ENCODE measurements at places on chromosomes 4 and X.

DNA sequence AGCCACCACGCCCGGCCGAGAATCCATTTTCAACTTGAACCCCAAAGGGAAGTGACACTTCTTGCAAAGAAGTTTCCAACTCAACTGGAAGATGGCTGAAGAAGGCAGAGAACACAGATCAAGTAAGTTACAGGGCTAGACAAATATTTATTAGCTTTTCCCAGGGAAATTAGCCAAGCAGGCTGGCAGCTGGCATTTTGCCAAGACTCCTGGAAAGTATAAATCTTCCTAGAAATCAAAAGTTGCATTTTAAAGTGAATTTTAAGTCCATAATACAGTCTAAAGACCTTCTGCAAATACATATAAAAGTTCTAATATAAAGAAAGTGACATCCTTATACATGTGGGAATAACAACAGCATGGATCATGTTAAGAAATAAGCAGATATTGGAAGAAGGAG, 3.4 kb upstream of the MRPL1 start:
- DNase-seq: no peak

- no peak for DNase-seq
These were observed 2.1 kb downstream of the AMBN start for GRCh38 chr4:70594196-70594595.

- DNase-seq: no peak
These were observed 34.1 kb downstream of the FHDC1 start for GRCh38 chr4:152970102-152970820.

DNA sequence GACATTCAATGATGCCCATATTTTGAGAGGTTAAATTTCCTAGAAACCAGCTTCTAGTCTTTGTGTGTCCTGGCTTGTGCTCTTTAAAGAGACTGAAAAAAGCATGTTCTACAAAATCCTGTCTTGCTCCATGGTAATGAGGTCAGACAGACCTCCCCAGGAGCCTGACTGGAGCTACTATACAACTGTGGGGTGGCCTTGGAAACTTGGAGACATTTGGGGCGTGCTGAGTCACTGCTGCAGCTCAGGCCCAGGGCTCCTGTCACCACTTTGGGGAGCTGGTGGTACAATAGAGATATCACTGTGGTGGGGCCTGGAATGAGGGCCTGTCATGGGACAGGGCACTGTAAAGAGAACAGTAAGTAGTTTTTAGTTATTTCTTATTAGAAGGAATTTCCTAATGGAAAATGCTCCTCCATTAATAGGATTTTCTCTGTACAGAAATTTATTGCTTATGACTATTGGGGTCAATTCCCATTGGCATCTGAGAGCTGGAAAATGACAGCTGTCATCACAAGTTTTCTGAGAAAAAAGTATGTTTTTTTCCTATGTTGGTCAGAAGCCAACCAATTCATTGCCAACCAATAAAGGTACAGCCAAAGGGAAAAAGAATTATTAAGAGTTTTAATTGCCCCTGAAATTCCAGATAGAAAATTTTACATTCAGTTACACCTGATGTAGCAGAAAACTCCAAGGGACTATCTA, 207.4 kb upstream of the JADE1 start:
- DNase-seq: no peak

DNA sequence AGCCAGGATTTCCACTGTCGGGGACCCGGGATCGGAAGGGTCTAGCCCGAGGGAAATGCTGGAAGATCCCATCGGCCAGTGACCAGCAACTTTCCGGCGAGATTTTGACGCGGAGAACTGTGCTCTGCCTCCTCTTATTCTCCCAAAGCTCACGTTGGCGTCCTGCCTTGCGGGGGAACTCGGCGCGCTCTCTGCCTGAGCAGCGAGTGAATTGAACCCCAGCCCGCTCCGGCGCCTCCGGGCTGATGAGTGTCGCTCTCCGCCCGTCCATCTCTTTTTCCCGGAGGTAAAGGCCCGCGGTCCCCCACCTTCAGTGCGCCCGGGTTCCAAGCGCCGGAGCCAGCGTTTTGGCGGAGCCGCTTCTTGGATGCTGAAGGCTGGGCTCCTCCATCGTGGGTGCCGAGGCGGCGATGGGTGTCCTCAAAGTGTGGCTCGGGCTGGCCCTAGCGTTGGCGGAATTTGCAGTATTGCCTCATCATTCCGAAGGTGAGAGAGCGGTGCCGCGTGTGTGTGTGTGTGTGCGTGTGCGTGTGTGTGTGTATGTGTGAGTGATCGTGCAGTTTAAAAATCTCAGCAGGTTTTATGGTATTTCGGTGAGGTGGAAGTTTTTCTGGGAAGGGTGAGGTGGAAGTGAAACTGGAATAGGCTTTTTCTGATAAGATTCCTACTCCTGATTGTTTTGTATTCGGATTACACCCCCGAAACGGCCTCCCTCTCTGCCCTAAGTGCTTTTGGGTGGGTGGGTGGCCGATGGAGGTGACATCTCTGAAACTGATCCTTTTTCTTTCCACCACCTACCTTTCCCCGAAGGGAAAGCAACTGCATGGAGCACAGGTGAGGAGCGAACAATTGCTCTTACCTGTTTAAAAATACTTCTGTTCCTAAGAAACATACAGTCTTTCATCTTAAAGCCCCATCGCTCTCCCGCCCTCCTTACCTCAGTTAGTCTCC, 752 bp downstream of the FRAS1 start:
- no peak for DNase-seq
